ENCODE measurements at places on chromosomes 5 and 9. TPM values are rescaled to one million over a fixed set of nuclear protein-coding genes. Genes with fewer than 3 reads are reported as not detected.

DNA sequence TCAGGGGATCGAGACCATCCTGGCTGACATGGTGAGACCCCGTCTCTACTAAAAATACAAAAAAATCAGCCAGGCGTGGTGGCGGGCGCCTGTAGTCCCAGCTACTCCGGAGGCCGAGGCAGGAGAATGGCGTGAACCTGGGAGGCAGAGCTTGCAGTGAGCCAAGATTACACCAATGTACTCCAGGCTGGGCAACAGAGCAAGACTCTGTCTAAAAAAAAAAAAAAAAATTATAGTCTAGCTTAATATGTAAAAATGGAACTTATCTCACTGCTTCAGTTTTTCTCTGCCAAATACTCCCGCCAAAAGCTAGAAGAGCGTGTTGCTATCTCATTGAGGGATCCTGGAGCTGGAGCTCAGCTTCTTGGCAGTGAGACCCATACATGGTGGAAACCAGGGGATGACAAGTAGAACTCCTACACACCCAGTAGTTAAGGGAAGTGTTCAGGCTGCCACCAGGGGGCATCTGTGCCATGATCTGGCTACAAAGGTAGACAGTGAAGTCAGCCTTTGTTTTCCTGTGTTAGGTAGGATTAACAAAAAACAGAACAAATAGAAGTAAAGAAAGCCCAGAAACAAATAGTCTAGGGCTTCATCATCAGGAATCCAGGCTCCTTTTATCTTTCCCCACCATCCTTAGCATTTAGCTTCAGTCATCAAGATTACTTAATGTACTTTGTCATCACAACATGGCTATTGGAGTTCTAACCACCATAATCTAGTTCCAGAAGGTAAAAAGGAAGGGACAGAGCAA lies 33.6 kb upstream of the GLIPR2 start:
- H3K4me1 ChIP-seq, result no peaks in the 10 kb centered on the region
- no peaks in the 10 kb centered on the region for H3K36me3 ChIP-seq
- peak; percentile 66 for DNase-seq
- no peak overlapping the region for H3K4me3 ChIP-seq
- H3K27me3 ChIP-seq, result no peaks in the 10 kb centered on the region

The SMU1 gene
- total RNA-seq, result 30.1 TPM

The ISOC1 gene
- 25.9 TPM for total RNA-seq

GRCh38 chr9:131121346-131121745 lies 4.0 kb upstream of the NUP214 start:
- H3K4me3 ChIP-seq, result peak overlapping the region; percentile 39
- no peak overlapping the region for H3K27ac ChIP-seq
- H3K36me3 ChIP-seq, result peaks cover 2% of the 10 kb centered on the region
- no peak for DNase-seq
- H3K27me3 ChIP-seq, result no peaks in the 10 kb centered on the region
- H3K4me1 ChIP-seq, result peaks cover 22% of the 10 kb centered on the region

All from neural crest cell (in vitro differentiated cells).